Glomerular endothelial cell (primary cell): ENCODE measurements at places on chromosomes 11 and 22. TPM values are rescaled to one million over a fixed set of nuclear protein-coding genes. Genes with fewer than 3 reads are reported as not detected.

DNA sequence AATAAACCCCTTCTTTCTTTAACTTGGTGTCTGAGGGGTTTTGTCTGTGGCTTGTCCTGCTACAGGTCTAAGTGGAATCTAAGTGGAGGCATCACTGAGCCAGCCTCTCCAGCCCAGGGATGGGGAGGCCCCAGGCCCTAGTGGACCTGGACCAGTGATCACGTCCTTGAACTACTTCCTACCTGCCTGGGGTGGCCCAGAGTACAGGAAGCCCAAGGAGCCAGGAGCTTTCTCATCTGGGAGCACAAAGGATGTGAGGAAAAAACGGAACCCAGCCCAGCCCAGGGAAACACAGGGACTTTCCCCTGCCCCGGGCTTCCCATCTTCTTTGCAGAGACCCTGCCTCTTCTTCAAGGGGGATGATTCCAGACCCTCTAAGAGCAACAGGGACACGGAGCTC is 3.5 kb upstream of the CD5 start:
- no peak for DNase-seq

TRIM29 gene
- total RNA-seq = not detected in 2 replicates

DNA sequence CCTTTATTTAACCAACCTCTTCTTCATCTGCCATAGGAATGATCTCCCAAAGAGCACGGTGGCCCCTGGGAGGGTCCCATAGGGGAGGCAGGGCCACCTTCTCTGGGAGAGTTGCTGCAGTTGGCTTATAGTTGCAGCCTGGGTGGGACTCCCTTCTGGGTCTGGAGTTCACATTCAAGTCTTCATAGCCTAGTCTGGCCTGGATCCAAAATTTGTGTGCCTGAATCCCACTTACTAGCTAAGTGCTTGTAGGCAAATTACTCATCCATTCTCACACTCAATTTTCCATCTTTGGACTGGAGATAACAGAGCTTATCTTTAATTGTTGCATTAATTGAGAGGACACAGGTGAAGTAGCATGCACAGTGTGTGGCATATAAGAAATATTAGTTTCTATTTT is 163.6 kb downstream of the GRIK4 start:
- no peak for DNase-seq

DNA sequence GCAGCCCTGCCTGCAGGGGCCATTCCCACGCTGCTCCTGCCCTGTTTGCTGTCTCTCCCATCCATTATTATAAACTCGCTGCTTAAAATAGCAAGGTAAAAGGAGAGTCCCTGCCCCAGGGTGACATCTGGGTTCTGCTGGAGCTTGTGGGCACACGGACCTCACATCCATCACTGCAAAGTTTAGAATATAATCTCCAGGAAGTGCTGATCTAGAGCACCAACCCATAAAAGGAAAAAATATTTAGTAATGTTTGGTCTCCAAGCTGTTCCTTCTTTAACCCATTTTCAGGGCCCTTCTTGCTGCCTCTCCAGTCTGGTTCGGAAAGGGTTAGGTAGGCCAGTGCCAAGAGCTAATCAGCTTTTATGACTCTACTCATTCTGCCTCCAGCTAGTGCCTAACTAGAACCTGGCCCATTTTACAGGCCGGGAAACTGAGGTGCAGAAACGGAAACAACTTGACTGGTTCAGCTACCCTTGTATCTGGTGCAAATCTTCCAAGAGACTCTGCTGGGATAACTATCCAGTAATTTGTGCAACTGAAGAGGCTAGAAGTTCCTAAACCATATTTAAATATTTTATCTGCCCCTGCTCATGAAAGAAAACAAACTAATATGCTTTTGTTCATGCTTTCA is 37.5 kb downstream of the IRAG1 start:
- DNase-seq = no peak

MYBPC3 gene
- total RNA-seq = not detected in 2 replicates

GRCh38 chr22:49460592-49461281 is 366.9 kb downstream of the BRD1 start:
- no peak for DNase-seq

DNA sequence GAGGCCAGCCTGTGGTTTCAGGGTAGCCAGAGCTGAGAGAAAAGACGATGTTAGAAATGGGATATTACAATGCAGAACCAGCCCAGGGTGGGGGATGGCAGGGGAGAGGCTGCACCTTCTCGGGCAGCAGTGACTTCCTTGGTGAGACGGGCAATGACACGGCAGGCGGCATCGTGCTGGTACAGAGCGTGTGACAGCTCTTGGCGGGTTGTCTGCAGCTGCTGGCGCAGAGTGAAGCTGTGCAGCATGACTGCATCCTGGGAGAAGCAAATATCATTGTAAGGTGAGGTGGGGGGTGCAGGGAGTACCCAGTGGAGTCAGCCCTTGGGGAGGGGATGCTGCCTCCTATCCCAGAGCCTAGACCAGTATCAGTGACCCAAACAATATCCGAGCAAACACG is 3.8 kb downstream of the PRPF19 start:
- DNase-seq = no peak

ANKK1 gene
- total RNA-seq = 0.12 TPM in 1 of 2 replicates, not detected in the other

- DNase-seq = no peak
Observed at GRCh38 chr11:72676861-72677341, 2.7 kb upstream of the PDE2A start.

DEUP1 gene
- total RNA-seq = not detected in 2 replicates

DNA sequence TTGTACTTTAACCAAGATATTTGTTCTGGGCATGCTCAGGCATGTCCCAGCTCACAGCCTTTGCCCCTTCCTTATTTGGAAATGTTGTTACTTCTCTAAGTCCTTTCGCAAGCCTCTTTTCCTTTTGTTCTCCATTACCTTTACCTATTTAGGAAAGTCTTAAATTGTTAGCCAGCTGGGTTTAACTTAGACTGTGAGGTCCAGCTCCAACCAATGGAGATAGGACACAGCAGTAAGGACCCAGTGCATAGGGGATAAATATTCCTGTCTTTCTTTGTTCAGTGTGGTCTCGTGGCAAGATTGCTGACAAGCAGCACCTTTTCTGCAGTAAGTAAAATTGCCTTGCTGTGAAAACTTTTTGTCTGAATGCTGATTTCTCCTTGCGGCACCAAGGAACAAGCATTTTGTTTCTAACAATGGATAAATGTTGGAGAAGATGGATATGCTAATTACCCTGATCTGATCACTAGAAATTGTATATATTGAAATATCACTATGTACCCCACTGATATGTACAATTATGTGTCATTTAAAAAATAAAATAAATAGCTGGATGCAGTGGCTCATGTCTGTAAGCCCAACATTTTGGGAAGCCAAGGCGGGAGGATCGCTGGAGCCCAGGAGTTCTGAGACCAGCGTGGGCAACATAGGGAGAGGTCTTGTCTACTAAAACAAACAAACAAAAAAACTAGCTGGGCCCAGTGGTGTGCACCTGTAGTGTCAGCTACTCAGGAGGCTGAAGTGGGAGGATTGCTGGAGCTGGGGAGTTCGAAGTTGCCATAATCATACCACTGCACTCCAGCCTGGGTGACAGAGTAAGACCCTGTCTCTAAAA is 31.9 kb upstream of the FTH1 start:
- DNase-seq = no peak

MYH9 gene
- total RNA-seq = 1,563 and 2,110 TPM in 2 replicates

GRCh38 chr11:1514336-1515061 is 27.9 kb upstream of the MOB2 start:
- DNase-seq = no peak

OVOL1 gene
- not detected in 2 replicates for total RNA-seq

SUN2 gene
- 79.8 and 153 TPM in 2 replicates for total RNA-seq

C2CD3 gene
- total RNA-seq = 10.2 and 20.4 TPM in 2 replicates
